T follicular helper cell (primary cell): ENCODE measurements at places on chromosomes 6 and 20.

DNA sequence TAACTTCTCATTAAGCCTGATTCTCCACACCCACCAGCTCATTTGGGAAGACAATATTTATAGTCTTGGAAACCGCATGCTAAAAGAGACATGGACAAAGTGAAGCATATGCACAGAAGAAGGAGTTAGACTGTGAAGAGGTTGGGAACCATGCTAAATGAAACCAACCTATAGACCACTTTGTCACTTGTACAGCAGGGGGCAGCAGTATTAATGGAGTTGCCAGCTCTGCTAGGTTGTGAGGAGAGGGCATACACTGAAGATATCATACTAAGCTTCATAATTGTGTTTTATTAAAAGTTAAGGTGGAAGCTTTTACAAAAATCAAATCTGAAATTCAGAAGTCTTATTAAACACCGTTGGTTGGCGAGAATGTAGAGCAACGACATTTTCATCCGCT, 38.3 kb upstream of the HMGCLL1 start:
- DNase-seq, result no peak

- DNase-seq, result no peak
Observed at GRCh38 chr6:159919011-159919511, 28.3 kb downstream of the MAS1 start.

DNA sequence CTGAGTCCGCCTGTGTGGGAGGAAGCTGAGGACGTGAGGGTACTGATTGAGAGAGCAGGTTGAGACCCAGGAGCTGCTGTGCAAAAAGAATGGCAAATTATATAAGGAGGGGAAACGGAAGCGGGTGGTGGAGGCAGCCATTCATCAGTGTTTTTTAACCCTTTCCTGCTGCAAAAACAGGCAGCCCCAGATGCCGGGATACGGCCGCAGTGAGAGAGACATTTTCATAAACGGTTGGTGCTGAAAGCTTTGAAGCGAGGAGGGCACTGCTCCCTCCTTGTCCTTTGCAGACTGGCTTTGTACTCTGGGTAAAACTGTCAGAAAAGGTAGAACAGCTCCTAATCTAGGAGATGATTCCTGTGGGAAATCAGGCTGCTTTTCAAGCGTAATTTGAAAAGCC, 56.4 kb downstream of the TTI1 start:
- DNase-seq, result no peak

DNA sequence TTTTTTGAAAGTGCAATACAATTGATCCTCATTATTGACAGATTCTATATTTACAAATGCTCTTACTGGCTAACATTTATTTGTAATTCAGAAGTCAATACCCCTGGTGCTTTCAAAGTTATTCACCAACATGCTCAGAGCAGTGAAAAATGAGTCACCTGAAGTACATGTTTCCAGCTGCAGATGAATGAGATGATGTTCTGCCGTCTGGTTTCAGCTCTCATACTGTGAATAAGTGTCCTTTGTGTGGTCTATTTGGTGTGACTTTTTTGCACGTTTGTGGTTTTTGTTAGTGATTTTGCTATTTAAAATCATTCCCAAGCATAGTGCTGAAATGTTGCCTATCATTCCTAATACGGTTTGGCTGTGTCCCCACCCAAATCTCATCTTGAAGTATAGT, 22.3 kb upstream of the EYA4 start:
- no peak for DNase-seq
